ENCODE measurements at places on chromosomes 2 and 18. TPM values are rescaled to one million over a fixed set of nuclear protein-coding genes. Genes with fewer than 3 reads are reported as not detected.

GRCh38 chr2:22530131-22530530 lies 854.8 kb upstream of the KLHL29 start:
- no peaks in the 10 kb centered on the region for H3K4me1 ChIP-seq
- H3K36me3 ChIP-seq, result no peaks in the 10 kb centered on the region
- H3K27me3 ChIP-seq, result no peaks in the 10 kb centered on the region
- no peak overlapping the region for H3K4me3 ChIP-seq

- H3K4me3 ChIP-seq, result no peak overlapping the region
- H3K36me3 ChIP-seq, result no peaks in the 10 kb centered on the region
- H3K27me3 ChIP-seq, result peaks cover 18% of the 10 kb centered on the region
- DNase-seq, result no peak
- H3K27ac ChIP-seq, result no peak overlapping the region
- H3K4me1 ChIP-seq, result peaks cover 7% of the 10 kb centered on the region
These were observed 8.3 kb downstream of the WNT6 start for GRCh38 chr2:218867900-218868299.

- H3K4me3 ChIP-seq, result no peak overlapping the region
- H3K36me3 ChIP-seq, result no peaks in the 10 kb centered on the region
- no peak overlapping the region for H3K27ac ChIP-seq
- DNase-seq, result no peak
- H3K27me3 ChIP-seq, result no peaks in the 10 kb centered on the region
These were observed 20.4 kb upstream of the XDH start for GRCh38 chr2:31434911-31435310.

CRACDL gene
- 0.24 TPM for total RNA-seq

PKDCC gene
- 8.2 TPM for total RNA-seq

Data from right lobe of liver (tissue), 6 donors.